Effector CD4-positive, alpha-beta T cell (primary cell): ENCODE measurements at places on chromosomes 12 and 14.

DNA sequence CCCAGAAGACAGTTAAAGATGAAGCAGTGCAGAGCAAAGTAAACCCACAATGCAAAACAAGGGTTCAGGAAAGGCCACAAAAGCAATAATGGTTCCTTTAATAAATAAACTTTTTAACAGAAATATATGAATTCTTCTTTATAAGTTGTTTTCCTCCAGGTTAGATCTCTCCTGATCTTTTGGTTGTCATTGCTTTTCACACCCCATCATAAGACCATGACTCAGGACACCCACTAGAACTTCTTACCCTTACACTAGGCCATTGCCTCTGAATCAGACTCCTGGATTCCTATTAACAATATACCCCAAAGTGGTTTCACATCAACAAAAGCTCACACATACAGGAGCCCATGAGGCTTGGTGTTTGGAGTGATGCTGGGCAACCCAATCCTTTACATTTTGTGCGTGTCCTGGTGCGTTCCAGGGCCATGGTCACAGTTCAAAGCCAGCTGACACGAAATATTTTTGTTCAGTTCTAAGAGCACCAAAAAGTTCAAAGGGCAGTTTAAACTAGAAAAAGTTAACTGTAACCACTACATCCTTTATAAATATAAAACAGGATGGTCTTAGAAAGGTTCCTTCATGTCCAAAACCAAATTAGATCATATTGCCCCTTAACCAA lies 187.0 kb downstream of the EPS8 start:
- no peak for DNase-seq

GRCh38 chr14:34003691-34004090 lies 52.8 kb upstream of the EGLN3 start:
- DNase-seq: no peak

DNA sequence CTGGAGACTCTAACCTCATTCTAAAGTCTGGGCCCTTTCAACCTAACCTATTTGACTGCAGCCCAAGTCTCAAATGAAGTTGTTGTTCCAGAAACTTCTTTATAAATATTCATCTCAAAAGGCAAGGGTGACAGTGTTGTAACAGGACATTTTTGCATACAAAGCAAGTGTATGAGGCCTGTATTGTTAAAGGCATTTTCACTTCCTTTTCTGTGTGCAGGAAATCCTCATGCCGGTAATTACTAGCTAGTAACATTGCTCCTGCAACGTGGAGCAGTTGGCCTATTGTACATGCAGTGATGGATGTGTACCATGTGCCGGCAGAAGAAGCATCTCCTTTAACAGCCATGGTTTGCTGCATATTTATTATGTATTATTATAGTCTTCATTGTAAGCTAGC lies 156.5 kb upstream of the RMST start:
- DNase-seq: no peak

DNA sequence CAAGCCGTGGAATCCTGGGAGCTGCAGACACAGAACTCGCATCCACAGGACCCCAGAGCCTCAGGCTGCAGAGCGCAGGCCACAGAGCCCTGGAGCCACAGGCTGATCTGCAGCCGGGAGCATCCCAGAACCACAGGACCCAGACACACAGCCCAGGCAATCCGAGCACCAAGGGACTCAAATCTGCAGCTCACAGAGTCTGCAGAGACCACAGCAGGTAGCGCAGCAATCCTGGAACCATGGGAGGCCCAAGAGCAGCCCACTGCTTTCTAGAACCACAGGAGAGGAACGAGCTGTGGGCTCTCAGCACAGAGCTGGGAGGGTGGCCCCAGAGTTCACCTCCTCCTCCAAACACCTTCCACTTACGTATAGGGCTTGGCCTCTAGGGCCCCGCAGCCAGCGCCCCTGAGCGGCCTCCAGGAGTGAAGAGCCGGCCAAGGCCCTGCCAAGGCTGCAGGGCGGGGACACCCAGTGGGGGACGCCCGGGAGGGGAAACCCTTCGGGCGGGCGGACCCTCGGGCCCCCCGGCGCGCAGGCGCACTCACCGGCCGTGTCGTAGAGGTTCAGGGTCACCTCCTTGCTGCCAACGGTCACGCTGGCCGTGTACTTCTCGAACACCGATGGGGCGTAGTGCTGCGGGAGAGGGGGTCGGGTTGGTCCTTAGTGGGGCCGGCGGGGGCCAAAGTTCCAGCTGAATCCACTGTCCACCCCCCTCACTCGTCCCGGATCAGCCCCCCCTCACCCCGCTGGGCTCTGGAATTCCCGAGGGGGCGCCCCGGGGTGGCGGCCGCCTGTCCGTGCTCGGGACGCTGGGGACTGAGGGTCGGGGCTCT lies 665 bp downstream of the RHOF start:
- DNase-seq: peak; percentile 44
